ENCODE measurements at places on chromosomes 2 and 18. TPM values are rescaled to one million over a fixed set of nuclear protein-coding genes. Genes with fewer than 3 reads are reported as not detected.

The KIF1A gene
- not detected for total RNA-seq

The GPR35 gene
- not detected for total RNA-seq

The ZNF514 gene
- total RNA-seq: 2.7 TPM

The RESP18 gene
- total RNA-seq: not detected

The NYAP2 gene
- 2.3 TPM for total RNA-seq

The CCDC102B gene
- total RNA-seq: 2.7 TPM

The TPO gene
- total RNA-seq: not detected

The ITSN2 gene
- total RNA-seq: 10.1 TPM

The CNGA3 gene
- not detected for total RNA-seq

The ITPRIPL1 gene
- 1.3 TPM for total RNA-seq

The PLCD4 gene
- total RNA-seq: 0.39 TPM

DNA sequence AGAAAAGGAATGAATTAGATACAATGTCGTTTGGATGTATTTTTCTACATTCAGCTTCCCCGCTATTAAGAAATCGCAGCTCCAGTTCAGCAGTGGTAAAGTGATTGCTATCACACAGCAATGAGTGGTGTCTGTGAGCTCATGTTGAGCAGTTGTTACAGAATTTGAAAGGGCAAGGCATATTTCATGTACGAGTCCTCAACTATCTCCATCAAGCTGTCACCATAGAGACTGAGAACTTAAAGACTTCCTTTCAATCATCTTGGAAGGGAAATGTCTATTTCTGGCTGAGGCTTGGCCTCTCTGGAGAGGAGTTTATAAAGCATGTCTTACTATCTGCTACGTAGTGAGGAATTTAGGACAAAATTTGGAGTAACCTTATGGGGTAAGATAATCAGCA, 24.4 kb upstream of the FAM117B start:
- no peak for DNase-seq

- peak; percentile 90 for DNase-seq
Measured at GRCh38 chr2:233486778-233487552, 79.6 kb downstream of the USP40 start.

GRCh38 chr2:176111309-176111663, 4.2 kb downstream of the HOXD11 start:
- no peak for DNase-seq

DNA sequence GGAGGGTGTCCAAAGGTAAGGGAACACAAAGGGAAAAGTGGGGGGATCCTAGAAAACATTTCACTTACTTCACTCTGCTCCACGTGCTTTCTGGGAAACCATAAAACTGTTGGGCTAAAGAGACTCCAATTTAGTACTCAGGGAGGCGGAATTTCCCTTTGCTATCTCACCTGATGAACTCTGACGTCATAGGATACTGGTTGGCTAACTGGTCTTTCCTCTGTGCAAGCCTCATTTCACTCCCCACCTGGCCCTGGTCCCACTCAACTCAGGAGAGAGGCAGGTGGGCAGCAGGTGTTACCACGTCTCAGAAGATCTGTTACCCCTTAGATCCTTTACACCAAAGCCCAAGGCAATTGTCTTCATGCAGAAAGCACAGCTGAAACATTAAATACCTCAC, 51.8 kb upstream of the PMAIP1 start:
- no peak for DNase-seq

- DNase-seq: peak; percentile 89
Measured at GRCh38 chr18:68427951-68428401, 286.9 kb downstream of the TMX3 start.

- DNase-seq: peak; percentile 78
Measured at GRCh38 chr2:65658881-65659280, 226.5 kb upstream of the SPRED2 start.

DNA sequence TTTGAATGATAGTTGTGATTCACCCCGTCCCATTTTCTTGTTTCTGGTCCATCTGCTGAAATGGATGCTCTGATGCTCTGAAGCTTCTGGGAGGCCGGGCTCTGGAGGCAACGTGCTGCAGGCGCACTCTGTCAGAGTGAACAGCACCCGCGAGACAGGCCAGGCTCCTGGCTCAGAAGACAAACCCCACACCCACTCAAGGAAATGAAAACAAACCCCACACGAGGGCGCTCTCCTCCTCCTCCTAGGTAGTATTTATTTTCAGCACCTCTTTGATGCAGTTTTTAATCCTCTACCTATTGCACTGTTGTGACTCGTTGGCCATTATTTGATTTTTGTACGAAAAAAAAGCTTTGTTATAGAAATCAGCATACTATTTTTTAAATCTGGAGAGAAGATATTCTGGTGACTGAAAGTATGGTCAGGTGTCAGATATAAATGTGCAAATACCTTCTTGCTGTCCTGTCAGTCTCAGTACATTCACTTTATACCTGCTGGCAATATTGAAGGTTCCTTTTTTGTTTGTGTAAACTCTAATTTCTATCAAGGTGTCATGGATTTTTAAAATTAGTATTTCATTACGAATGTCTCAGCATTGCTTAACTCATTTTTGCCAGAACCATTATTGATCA, 10.3 kb upstream of the CHST10 start:
- peak; percentile 32 for DNase-seq

DNA sequence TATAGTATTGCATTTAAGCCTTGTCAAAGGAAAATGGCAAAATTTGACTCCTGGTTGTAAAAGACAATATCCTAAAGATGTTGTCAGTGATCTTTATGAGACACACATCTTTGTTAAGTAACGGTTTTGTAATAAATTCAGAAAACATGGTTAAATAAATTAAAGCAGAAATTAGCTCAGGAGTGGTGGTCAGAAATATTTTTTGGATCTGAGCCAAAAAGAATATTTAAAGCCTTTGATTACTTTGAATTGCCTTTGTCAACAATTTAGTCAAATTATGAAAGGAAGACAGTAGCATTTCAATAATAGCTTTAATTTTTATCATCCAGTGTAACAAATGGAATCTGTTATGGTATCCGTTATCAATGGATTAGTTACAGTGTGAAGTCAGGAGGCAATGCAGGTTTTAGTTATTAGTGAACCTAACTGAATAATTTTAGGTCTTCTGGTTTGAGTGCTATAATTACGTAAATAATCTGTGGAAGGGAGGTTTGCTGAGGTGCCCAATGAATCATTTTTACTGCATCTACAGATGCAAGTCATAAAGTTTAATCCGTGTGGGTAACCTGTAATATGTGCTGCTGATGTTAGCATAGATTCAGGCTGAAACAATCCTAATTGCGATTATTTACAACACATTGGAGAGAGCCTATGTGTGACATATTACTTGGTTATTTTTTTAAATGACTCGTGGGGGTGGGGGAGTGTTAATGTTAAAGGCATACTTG, 42.7 kb downstream of the SMAD4 start:
- DNase-seq: no peak

DNA sequence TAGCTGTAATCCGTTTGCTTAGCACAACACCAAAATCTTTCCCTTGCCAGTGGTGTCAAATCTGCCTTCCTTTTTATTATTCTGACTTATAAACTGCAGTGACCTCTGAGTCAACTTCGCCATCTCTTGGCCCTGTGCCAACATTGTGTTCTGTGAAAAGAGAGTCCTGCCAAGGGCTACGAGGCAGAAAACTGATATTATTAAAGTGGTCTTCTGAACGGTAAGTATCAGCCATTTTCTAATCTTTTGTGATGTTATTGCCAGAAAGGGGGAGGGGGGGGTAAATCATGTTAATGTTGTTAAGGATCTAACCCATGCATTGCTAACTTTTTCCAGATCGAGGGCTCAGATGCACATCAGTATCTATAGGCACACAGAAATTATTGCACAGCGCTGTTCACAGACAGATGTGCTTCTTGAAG, 121.5 kb upstream of the LTBP1 start:
- peak; percentile 61 for DNase-seq

- no peak for DNase-seq
Measured at GRCh38 chr18:36640021-36640952, 188.5 kb downstream of the TPGS2 start.

GRCh38 chr18:62979176-62979575, 263.8 kb downstream of the PHLPP1 start:
- peak; percentile 86 for DNase-seq

GRCh38 chr18:10671441-10671840, 145.6 kb downstream of the NAPG start:
- DNase-seq: no peak

GRCh38 chr18:22488554-22488953, 70.8 kb upstream of the CTAGE1 start:
- no peak for DNase-seq

- peak; percentile 36 for DNase-seq
Measured at GRCh38 chr2:101199251-101199791, 48.1 kb upstream of the TBC1D8 start.

DNA sequence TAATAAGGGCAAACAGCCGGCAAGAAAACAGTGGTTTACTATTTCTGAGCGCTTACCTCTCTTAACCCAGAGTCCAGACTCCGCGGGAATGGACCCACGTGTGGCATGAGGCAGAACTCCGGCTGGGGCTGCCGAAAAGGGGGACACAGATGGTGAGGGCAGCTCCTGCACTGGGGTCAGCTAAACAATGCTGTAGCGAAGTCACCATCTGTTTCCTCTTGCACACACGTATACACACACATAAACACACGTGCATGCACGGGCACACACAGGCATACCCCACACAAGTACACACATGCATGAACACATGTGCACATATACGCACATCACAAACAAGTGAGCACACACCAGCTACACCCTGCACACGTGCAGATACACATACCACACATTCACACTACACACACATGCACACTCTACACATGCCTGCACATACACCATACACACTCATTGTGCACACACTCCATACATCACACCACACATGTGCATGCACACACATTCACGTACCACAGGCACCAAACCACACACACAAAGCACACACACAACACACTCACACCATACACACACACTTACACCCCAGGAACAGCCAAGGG, 105.9 kb upstream of the ID2 start:
- DNase-seq: no peak

- DNase-seq: peak; percentile 23
Measured at GRCh38 chr2:75787532-75788132, 76.9 kb upstream of the GCFC2 start.

- DNase-seq: no peak
Measured at GRCh38 chr2:99936065-99936464, 206.3 kb downstream of the AFF3 start.

DNA sequence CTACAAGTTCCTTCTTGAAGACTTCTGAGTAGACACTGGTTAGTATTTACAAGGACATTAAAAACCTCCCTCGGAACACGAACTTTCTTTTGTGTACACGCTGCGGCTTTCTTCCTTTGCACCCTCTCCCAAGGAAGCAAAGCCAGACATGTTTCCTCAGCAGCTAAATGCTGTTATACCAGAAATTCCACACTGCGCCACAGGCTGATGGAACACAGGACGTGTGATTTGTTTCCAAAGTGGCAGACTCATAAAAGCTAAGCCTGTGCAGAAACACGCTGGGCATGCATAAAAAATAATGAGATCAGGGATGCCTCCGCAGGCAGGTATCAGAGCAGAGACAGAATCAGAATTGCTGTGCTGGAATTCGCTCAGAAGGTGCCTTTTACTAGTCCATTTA, 73.0 kb upstream of the RGPD5 start:
- no peak for DNase-seq

- no peak for DNase-seq
Measured at GRCh38 chr2:221134718-221135117, 437.4 kb downstream of the EPHA4 start.

DNA sequence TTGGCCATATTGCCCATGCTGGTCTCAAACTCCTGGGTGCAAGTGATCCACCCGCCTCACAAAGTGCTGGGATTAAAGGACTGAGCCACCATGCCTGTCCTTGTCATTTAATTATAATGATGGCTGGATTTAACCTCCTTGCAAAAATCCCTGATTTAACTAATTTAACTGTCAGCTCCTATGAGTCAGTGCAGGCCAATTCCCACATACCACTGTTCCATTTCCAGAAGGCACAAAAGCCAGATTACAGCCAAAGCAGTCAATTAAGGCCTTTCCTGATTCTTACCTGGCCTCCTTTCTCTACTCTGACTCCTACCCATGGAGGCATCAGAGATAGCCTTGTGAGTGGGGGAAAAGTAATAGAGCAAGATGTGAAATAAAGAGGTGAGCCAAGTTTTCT, 12.3 kb upstream of the SLC35F5 start:
- DNase-seq: peak; percentile 48
